B cell (primary cell): ENCODE measurements at places on chromosomes 6 and 20.

DNA sequence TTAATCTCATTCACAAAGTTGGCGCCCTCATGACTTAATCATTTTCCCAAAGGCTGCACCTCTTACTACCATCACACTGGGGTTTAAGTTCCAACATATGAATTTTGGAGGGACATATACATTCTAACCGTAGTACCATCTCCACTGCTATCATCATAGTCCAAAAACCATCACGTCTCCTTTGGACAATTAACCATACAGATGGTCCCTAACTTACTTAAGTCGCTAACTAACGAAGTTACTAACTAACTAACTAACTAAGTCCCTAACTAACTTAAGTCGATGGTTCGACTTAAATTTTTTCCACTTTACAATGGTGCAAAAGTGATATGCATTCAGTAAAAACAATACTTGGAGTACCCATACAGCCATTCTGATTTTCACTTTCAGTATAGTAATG lies 24.0 kb upstream of the TBC1D22B start:
- no peak for DNase-seq

- DNase-seq: peak; percentile 32
Measured at GRCh38 chr6:11198663-11199603, 33.5 kb downstream of the NEDD9 start.

DNA sequence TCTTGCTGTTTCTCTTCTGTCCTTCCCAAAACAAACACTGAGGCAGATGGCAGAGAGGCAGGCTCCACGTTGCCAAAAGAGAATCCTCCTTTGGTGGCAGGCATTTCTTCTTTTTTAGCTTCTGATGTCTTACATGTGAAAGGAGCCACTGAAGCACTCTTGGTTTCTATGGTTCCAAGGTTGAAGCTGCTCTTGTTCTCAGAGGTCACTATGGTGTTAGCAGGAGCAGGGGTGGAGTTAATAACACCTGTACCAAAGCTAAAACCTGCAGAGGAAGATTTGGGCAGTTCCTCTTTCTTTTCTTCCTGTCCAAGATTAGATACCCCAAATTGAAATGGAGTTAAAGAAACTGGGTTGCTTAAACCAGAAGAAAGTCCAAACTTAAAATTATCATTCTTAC lies 28.8 kb downstream of the FAM8A1 start:
- DNase-seq: peak; percentile 19

- no peak for DNase-seq
Measured at GRCh38 chr20:24911461-24911860, 37.6 kb upstream of the CST7 start.

DNA sequence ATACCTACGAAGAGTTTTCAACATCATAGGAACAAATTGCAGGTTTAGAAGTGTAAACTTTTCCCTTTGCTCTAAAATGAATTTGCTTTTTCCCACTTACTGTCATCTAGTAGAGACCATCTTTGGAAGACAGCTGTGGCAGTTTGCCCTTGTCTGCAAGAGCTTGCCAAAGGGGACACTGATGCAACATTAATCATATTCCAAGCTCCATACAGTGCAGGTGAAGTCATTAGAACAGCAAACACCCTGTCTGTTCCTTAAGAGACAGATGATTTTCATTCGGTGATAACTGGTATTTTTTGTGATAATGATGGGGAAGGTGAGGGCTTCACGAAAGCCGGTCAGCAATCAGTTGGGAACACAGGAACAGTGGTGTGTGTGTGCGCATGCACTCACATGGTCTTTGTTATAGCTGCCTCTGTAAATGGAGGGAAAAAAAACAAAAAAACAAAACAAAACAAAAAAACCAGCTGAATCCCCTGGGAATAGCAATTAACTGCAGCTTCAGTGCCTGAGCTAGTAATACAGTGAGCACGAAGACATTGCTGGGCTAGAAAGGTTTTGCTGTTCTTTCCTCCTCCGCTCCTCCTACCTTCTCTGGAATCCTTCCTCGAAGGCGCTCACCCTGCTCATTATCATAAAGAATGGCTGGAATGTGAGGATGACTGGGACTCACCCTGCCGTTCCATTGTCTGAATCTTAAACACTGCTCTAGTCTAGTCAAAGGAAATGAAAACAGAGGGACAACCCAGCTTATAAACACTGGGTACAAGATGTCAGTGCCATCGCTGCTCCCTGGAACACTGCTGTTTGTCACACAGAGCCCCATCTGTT lies 35.2 kb upstream of the KIF13A start:
- no peak for DNase-seq

- no peak for DNase-seq
Measured at GRCh38 chr20:21129861-21130260, 4.0 kb downstream of the KIZ start.

DNA sequence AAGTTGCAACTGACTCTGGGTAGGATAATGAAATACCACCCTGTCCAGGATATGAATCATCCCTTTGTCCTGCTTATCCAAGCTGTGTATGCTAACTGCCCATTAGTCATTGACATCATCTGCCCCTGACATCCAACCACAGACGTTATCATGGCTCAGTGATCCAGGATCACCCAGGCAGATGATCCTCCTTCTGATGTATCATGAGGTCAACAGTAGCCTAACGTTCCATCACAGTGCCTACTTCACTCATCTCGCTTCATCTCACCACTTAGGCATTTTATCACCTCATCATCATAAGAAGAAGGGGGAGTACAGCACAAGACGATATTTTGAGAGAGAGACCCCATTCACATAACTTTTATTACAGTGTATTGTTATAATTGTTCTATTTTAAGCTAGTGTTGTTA lies 13.4 kb upstream of the BTN3A2 start:
- DNase-seq: no peak

- DNase-seq: no peak
Measured at GRCh38 chr20:41213150-41213820, 75.9 kb downstream of the PLCG1 start.

GRCh38 chr6:83952830-83953229 lies 80.7 kb upstream of the MRAP2 start:
- no peak for DNase-seq

- DNase-seq: peak; percentile 31
Measured at GRCh38 chr20:53829255-53829723, 235.7 kb upstream of the ZNF217 start.

GRCh38 chr6:128528241-128528640 lies 7.8 kb upstream of the PTPRK start:
- DNase-seq: no peak

- no peak for DNase-seq
Measured at GRCh38 chr6:106253172-106253571, 72.4 kb downstream of the ATG5 start.

DNA sequence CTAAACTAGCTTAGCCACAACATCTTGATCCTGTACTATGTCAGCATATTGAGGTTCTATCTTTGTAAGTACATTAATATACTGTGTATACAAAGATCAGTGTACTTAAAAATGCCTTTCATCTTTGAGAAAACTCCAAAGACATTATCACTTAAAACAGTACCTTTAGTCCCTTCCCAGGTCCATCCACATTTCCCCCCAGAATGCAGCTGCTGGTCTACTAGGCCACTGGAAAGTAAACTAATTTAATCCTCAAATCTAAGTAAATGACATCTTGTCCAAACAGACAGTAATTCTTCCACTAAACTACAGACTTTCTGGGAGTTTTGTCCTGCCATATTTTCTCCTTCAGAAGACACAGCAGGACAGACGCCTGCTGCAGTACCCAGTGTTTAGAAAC lies 68.7 kb downstream of the SYCP2 start:
- no peak for DNase-seq

- no peak for DNase-seq
Measured at GRCh38 chr20:478010-478948, 15.9 kb upstream of the TBC1D20 start.

GRCh38 chr6:12576389-12576788 lies 140.2 kb upstream of the PHACTR1 start:
- DNase-seq: no peak

- DNase-seq: no peak
Measured at GRCh38 chr20:58469616-58470015, 45.6 kb downstream of the APCDD1L start.

DNA sequence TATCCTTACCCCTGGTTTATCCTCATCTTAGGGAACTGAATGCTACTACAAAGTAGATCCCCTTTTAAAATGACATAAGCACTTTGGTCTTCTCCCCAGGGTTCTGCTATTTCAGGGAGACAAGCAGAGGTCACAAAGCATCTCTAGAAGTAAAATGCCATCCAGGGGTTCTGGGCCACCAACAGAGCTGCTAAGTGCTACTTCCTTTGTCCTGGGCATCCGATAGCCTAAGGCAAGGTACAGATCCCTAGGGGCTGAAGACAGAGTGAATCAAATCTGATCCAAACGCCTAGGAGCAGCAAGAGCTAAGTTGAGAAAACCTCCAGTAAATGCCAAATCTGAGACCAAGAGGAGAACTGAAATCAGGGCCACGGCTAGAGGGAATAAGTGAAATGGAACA lies 161.2 kb downstream of the PTPRT start:
- DNase-seq: no peak

GRCh38 chr6:147933224-147933623 lies 409.4 kb upstream of the SASH1 start:
- no peak for DNase-seq

DNA sequence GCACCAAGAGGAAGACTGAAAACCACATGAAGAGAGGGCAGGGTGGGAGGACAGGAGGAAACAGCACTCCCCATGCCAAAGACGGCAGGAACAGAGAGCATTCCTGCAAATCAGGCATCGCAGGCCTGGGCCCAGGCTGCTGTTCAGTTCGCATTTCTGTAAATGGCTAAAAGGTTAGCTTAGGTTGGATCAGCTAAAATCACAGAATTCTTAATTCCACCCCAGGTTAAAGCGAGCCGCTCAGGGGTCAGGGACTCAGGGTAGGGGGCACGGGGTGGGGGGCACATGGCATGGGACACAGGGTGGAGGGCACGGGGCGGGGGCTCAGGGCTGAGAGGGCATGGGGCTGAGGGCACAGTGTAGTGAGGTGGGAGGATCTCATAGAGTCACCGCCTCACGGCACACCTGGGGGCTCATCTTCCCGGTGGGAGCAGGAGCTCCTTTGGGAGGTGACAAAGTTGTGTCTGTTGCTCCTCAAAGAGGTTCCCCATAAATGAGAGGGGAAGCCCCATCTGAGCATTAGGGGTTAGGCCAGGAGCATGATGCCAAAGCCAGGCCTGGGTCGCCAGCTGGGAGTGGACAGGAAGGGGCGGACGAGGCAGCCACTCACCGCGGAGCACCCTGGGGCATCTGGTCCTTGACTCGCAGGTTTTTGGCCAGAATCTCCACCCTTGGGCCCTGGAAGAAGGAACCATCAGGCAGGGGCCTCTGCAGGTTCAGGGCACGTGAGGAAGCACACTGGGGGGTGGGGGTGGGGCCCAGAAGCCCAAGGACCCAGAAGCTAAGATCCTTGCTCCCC lies 200.7 kb downstream of the PREX1 start:
- no peak for DNase-seq

DNA sequence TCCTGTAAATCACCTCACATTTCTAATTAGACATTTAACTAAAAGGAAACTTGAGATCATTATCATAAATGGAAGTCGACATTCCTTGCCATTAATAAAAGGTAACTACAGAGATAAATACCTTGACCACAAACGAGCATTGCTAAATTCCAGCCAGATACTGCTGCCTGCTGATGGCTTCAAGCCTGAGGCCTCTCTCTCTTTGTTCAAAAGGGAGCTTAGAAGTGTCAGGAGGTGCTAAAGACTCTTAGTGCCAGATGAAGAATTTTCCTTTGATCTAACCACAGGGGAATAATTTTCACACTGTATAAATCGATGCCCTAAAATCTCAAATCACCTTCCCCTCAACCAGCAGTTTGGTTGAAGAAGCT lies 248.2 kb upstream of the PMEPA1 start:
- no peak for DNase-seq

GRCh38 chr6:166369782-166370181 lies 13.0 kb downstream of the MPC1 start:
- no peak for DNase-seq

DNA sequence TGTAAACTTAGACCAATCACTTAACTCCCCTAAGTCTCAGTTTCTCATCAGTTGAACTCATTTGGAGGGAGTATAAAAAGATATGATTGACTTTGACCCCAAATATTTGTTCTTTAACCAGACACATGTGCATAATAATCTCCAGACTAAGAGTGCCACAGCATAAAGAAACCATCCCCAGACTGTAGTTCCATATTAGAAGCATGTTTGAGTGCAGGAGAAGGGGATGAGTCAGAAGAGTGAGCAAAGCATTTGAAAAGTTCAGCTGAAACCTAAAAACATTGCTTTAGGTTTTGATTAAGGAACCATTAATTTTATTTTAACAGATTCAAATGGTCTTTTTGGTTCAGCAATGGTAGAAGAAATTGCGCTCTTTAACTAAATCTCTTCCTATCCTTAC lies 654.8 kb downstream of the UTRN start:
- DNase-seq: no peak

DNA sequence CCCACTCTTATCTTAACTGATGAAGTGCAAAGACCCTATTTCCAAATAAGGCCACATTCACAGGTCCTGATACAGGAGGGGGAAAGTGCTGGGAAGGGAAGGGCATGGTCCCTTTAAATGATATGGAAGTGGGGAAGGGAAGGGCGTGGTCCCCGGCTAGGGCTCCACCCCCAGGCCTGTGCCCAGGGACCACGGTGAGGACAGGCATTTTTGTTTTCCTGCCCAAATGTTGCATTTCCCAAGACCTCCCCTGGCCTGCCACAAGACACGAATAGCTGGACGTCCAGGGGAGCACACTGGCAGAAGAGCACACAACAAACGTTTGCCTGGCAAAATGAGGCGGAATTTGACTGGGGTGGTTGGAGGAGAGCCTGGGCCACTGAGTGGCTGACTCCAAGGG lies 16.1 kb upstream of the HFE start:
- DNase-seq: no peak

GRCh38 chr20:10374036-10374435 lies 60.0 kb downstream of the MKKS start:
- no peak for DNase-seq

- DNase-seq: peak; percentile 23
Measured at GRCh38 chr6:42366999-42367352, 84.8 kb downstream of the TRERF1 start.

GRCh38 chr6:4814212-4814611 lies 38.0 kb downstream of the CDYL start:
- DNase-seq: peak; percentile 20

GRCh38 chr6:104173668-104174067 lies 686.1 kb downstream of the HACE1 start:
- DNase-seq: no peak

- peak; percentile 69 for DNase-seq
Measured at GRCh38 chr20:53943522-53944291, 126.7 kb downstream of the BCAS1 start.

DNA sequence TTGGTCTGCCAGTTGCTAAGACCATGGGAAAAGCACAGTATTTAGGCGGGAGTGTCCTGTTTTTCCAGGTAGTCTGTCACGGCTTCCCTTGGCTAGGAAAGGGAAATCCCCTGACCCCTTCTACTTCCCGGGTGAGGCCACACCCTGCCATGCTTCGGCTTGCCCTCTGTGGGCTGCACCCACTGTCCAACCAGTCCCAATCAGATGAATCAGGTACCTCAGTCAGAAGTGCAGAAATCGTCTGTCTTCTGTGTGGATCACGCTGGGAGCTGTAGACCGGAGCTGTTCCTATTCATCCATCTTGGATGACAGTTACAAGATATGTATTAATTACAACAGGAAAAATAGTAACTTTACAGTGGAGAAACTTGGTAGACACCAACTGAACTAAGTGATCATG lies 188.2 kb downstream of the TPBG start:
- DNase-seq: no peak
